Right renal pelvis (tissue), 4 donors: ENCODE measurements at places on chromosomes 12 and 14. TPM values are rescaled to one million over a fixed set of nuclear protein-coding genes. Genes with fewer than 3 reads are reported as not detected.

Gene CLEC14A
- polyA plus RNA-seq, result 16.4 TPM

Gene EEF1AKMT3
- 15.1 TPM for polyA plus RNA-seq

Gene CLEC1B
- polyA plus RNA-seq, result 0.64 TPM

Gene PZP
- 0.36 TPM for polyA plus RNA-seq

Gene PLEKHD1
- 4.3 TPM for polyA plus RNA-seq

Gene C14orf119
- 84.8 TPM for polyA plus RNA-seq

Gene TTC6
- polyA plus RNA-seq, result 0.12 TPM

Gene ARHGAP9
- polyA plus RNA-seq, result 2.5 TPM

- DNase-seq, result no peak
Observed at GRCh38 chr12:47801170-47801903, 18.4 kb downstream of the HDAC7 start.

DNA sequence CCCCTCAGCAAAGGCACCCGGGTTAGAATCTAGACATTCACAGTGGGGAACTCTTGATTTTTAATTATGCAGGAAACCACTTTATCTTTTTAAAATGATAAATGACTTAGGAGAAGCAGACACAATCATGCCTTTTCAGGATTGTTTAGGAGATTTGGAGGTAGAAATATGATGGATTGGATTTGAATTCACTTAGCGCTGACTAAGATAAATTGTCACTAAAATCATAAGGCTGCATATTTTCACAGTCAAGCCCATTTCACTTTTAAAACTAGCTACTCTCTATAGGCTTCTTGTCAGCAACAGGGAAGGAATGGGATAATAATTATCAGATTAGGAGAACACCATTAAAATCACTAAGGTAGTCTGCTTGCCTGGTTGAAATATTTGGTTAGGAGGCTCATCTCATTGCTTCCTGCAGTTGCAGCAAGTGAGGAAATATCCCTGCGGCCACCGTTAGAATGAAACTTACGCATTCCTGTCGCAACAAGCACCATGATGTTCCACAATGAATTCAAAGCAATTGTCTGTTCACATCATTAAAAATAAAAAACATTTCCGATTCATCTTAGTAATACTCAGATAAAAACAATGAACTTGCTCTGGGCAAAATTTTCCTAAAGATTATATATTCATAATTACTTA is 31.9 kb downstream of the DACT1 start:
- no peak for DNase-seq

GRCh38 chr14:89657014-89657413 is 240.0 kb upstream of the FOXN3 start:
- DNase-seq, result no peak

DNA sequence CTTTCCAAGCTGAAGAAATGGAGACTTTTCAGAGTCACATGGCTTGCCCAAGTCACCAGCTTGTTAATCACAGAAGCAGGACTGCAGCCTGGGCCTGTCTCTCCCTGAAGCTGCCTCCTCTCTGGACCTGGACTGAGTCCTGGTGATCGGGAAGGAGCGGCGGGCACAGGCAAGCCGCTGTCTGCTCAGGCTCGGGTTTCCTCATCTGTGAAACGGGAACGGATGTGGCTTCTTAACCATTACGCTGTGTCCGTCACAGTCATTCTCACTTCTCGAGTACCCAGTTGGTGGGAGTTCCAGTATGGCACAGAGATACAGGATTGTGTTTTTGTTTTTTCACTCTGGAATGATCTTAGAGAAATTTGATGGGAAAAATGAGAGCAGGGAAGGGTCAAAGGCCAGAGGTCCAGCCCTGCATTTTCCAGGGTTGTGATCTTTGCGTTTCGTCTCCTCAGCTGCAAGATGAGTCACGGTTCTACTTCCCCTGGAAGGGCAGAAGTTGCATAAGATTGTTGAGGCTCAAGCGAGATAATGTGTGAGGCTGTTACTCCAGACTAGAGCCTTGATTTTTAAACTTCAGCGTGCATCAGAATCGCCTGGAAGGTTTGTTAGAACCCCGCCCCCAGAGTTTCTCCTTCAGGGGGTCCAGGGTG is 7.6 kb upstream of the LRTM2 start:
- no peak for DNase-seq

DNA sequence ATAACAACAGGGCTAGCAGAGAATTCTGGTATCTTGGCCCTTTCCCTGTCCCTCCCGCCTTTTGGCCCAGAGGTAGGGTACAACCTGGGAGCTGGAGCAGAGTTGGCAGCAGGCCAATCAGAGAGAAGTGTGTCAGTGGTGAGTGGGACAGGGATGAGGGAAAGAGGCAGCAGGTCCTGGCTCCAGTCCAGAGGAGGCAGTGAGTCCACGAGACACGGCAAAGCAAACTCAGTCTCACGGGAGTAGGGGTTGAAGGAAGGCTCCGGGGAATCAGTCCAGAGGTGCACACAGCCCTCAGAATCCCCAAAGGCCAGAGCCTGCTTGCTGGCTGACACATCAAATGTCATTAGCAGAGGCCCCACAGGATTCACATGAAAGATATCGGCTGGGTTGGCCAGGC is 7.3 kb downstream of the PAN2 start:
- no peak for DNase-seq

DNA sequence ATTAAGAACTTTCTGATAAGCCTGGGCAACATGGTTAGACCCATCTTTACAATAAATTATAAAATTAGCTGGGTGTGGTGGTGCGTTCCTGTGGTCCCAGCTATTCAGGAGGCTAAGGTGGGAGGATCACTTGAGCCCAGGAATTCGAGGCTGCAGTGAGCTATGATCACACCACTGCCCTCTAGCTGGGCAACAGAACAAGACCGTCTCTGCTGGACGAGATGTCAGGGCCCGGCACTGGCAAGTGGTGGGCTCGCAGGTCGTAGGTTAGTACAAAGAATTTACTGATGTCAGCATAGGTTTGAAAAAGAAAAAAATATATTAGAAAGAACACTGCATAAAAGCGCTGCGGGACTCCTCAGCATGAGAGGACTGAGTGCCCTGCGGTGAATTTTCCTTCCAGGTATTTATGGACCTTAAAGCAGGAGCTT is 15.7 kb upstream of the VSIG10 start:
- DNase-seq, result no peak

- DNase-seq, result no peak
Observed at GRCh38 chr14:59131938-59132795, 56.3 kb upstream of the DAAM1 start.

DNA sequence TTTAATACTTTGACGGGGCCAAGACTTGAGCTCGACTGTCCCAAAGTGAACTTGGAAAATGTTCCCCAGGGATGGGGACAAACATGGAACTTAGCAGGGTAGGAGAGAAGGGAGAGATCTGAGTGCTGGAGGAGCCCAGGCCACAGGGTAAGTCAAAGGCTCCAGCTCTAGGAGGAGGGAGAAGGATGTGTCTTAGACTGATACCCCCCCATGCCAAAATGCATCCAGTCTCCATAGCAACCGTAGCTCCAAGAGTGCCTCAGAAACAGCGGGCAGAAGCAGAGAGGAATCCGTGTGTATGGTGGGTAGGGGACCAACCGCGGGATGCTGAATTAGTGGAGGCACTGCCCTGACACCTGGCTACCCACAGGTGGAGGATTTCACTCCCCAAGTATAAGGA is 845 bp upstream of the AGAP2 start:
- no peak for DNase-seq

DNA sequence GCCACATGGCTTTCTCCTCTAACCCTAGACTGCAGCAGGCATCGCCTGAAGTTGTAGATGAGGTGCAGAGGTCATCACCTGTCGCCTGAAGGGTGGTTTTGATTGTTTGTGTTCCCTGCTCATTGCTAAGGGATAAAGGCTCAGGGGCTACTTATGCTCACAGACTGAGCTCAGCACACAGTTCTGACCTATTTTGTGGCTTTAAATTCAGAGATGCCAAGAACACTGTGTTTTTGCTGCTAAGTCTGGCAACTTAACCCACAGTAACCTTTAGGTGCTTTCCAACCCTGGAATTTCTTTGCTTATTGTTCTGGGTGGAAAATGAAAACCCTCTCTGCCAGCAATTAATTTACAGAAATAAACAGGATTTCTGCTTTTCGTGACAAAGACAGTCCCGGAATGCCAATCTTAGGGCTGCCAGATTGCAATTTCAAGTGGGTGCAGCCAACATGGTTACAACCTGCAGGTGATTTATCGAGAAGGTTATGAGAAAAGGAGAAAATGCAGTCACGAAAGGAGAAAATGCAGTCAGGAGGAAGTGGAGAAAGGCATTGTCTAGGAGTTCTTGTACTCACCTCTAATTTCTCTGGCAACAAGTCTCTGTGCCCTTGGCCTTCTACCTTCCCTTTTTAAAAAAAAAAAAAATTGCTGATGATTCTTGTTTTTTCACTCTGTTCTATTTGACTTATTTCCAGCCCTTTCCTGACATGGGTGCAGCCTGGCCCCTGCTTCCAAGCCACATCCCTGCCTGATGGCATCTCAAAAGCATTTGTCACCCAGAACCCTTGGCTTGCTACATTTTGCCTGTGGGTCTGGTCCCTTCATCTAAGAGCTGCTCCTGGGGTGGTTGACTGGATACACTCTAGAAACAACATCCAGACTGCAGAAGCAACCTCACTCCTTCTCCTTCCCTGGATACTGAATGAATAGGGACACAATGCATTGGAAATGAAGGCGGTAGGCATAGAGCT is 23.3 kb downstream of the NPC2 start:
- DNase-seq, result no peak

DNA sequence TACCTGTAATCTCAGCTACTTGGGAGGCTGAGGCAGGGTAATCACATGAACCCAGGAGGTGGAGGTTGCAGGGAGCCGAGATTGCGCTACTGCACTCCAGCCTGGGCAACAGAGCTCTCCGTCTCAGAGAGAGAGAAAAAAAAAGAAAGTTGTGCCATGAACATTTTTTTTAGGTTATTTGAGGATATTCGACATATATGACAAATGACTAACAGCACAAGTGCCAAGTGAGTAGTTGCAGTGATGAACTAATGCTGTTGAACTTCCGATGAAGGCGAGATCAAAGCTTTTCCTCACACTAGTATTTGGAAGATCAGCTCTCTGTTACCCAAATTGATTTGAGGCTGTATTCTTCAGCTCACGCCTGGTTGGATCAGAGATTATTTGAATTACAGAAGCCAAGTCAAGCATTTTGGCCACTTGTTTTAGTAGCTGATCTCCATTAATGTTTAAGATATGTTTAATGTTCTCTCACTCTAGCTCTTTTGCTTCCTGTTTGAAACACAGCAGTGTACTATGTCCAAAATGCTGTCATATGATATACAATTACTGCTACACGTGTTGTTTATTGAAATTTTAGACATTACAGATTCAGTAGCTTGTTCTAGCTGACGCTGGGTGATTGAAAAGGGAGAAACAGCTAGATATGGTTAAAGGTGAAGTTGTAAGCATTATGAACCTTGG is 43.4 kb downstream of the WDR20 start:
- no peak for DNase-seq

DNA sequence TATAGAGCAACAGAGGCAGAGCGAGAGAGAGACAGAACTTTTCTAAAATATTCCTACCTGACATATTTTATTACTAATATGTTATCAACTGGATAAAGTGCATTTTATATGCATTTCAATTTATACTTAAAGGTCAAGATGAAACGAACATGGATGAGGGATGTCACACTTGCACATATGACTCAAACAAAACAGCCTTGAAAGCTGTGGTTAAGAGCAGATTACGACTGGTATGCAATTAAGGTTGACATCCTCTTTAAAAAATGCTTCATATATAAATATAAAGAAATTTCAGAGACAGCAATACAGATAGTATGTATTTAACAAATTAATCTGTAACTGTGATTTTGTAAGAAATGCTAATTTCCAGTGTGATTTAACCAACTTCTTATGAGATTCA is 52.5 kb downstream of the LMO3 start:
- no peak for DNase-seq

DNA sequence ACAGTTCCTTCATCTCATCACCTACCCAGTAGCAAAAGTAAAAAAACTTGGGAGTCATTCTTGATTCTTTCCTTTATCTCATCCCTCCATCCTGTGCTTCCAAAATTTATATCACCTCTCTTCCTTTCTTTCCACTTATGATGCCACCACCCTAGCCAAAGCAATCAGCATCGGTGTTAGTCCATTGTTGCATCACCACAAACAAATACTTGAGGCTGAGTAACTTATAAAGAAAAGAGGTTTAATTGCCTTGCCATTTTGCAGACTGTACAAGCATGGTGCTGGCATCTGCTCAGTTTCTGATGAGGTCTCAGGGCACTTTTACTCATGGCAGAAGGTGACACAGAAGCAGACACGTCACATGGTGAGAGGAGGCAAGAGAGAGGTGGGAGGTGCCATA is 19.8 kb upstream of the CATSPERB start:
- no peak for DNase-seq

DNA sequence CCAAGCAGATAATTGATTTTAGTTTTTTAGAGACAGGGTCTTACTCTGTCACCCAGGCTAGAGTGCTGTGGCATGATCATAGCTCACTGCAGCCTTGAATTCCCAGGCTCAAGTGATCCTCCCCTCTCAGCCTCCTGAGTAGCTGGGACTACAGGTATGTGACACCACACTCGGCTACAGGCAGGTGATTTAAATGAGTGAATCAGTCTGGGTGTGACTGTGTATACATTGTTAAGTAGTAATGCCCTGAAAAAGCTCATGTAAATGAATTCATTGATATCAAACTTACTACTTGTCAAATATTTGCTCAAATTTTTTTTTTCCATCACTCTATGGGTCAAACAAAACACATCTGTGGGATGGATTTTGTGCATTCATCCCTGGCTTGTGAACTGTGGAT is 6.3 kb upstream of the USP44 start:
- no peak for DNase-seq

- DNase-seq, result no peak
Observed at GRCh38 chr12:111308473-111308872, 60.4 kb downstream of the PHETA1 start.

- DNase-seq, result no peak
Observed at GRCh38 chr12:101670007-101670671, 27.3 kb upstream of the CHPT1 start.

- DNase-seq, result no peak
Observed at GRCh38 chr12:72110937-72111650, 161.1 kb upstream of the TRHDE start.

- no peak for DNase-seq
Observed at GRCh38 chr12:92757597-92758121, 54.9 kb downstream of the PLEKHG7 start.
